ENCODE measurements at places on chromosomes 4 and X. TPM values are rescaled to one million over a fixed set of nuclear protein-coding genes. Genes with fewer than 3 reads are reported as not detected.

DNA sequence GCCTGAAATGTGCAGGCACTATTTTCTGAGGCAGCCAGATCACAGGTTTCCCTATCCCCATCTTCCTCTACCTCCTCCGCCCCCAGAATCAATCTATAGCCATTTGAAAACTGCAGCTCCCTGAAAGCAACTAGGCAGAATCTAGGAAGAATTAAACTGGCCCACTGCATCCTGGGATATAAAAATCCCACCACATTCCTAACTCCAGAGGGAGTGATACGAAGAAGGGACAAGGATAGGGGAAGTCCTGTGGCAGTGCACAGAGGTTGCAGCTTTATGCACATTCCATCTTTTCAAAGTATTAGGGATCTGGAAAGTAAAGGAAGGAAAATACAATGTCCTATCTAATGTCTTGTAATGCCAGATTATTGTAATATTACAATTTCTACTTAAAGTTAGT lies 18.3 kb upstream of the HERC3 start:
- no peak for DNase-seq

POLN gene
- total RNA-seq: 1.8 TPM

DNA sequence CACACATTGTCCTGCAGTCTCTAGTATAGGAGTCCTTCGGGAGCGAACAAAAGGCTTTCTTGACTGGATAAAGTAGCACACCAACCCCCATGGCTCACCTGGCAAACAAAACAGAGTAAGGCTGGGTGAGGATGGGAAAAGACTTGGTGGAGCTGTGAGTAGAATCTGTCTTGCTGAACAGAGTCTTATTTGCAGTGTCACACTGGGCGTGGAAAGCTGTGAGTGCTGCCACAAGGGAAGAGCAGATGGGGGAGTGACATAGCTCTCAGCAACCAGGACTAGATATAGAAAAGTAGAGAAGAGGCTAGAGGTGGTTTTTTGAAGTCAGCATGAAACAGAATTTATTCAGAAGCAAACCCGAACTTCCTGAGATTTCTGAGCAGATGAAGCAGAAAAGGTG lies 137.2 kb upstream of the ESX1 start:
- DNase-seq: no peak

GPC3 gene
- 0.06 TPM for total RNA-seq

CPZ gene
- total RNA-seq: 1.6 TPM

P2RY4 gene
- not detected for total RNA-seq

USP53 gene
- 6.7 TPM for total RNA-seq

DNA sequence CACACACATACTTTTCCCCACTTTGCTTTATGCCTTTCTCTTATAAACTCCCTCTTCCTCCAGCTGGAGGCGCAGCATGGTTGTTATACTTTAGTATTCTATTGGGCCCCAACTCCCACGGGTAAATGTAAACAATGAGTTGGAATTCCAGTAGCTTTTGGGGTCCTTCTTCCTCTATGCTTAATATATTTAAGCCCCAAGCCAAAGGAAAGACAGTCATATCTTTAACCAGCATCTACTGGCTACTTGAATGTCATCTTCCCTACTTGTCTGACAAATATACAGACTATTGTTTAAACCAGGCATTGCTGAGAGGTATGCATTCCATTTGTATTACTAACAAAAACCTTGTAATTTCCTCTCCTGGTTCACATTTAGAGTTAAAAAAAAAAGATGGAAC lies 72.9 kb downstream of the WDR19 start:
- peak; percentile 40 for DNase-seq

SLC39A8 gene
- 38.9 TPM for total RNA-seq

DNA sequence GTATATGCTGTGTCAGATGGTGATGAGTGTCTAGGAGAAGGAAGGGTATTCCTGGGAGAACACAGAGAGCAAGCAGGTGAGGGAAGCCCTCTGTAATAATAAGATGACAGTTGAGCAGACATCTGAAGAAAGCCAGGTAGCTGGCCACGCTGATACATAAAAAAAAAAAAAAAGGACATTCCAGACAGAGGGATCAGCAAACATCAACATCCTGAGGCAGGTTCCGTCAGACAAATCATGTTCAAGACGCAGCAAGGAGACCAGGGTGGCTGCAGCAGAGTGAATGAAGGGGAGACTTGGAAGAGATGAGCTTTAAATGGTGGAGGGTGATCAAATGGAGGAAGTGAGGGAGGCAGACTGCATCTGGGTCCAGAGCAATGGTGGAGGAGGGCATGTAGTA lies 97.6 kb upstream of the ANXA3 start:
- DNase-seq: no peak

GRCh38 chrX:133951098-133951497 lies 34.3 kb downstream of the GPC3 start:
- DNase-seq: no peak

DLG3 gene
- total RNA-seq: 6.5 TPM

GRCh38 chr4:153094435-153094834 lies 109.8 kb upstream of the TRIM2 start:
- DNase-seq: no peak

- peak; percentile 75 for DNase-seq
These were observed 474.3 kb upstream of the FTHL17 start for GRCh38 chrX:31546126-31546525.

GRCh38 chr4:47084795-47085194 lies 53.4 kb downstream of the GABRB1 start:
- no peak for DNase-seq

GRCh38 chrX:110338935-110339334 lies 19.7 kb upstream of the RTL9 start:
- peak; percentile 43 for DNase-seq

TLR10 gene
- 0.08 TPM for total RNA-seq

- DNase-seq: no peak
These were observed 97.1 kb upstream of the SLC4A4 start for GRCh38 chr4:71241501-71242288.
